Activated naive CD4-positive, alpha-beta T cell (primary cell): ENCODE measurements at places on chromosomes 7 and 10.

DNA sequence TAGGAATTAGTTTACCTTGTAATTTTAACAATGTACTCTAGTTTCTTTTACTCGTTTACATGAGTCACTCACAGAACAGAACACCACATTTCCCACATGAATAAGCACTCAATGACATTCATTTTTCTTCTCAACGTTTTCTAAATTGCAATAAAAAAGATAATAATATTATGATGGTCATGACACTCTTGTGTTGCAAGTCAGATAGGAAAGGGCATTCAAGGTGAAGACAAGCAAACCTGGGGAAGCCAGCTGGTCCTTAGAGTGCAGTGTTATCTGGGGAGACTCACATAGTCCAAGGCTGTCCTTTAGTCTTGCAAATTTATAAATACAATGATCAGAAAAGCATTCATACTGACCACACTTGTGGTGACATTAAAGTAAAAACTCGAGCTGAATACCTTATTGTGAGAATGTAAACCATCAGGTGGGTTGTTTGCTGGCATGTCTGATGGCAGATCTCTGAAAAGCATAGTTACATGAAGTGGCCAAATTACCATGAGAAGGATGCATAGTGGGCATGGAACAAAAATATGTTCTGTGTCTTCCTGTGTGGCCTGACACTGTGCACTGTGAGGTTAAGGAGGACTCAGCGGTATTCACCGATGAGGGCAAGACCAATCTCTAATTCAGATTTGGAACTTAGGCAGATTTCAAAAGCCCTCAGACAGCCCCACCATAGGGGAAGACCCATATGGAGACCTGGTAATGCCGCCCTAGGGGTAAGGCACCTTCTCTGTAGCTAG is 158.9 kb upstream of the ASAH2 start:
- no peak for DNase-seq

DNA sequence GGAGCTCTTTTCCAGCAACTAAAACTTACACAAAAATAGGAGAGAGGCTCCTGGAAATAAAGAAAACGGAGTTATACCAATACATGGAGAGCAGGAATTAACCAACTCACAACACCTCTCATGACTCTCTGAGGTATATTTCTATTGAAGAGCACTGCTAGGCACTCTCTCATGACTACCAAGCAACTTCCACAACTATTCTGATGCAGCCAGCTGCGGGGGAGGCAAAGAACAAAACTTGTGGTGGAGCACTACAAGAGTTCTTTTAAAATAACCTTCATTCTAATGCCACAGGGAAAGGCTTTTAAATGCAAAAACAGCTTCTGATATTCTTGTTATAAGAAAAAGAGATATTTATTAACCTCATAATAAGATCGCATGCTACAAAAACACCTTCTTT is 140.7 kb downstream of the SLC25A13 start:
- no peak for DNase-seq

GRCh38 chr7:151814400-151815009 is 62.4 kb downstream of the PRKAG2 start:
- no peak for DNase-seq

DNA sequence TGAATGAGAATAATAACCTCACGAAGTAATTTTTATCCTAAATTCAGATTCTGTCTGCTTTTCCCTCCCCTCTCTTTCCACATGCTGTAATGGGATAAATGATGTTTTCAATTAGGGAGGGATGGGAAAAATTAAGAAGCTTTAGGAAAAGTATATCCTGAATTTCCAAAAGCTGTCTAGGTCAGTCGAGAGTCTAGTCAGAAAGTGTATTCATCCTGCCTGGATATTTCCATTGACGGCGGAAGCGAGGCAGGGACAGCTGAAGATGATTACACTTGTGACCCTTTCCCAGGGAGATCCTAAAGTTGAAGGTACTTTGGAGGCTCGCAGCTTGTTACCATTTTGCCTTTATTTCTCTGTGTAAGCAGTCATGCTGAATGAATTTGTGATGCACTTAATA is 204.1 kb downstream of the ZNF365 start:
- DNase-seq: no peak

DNA sequence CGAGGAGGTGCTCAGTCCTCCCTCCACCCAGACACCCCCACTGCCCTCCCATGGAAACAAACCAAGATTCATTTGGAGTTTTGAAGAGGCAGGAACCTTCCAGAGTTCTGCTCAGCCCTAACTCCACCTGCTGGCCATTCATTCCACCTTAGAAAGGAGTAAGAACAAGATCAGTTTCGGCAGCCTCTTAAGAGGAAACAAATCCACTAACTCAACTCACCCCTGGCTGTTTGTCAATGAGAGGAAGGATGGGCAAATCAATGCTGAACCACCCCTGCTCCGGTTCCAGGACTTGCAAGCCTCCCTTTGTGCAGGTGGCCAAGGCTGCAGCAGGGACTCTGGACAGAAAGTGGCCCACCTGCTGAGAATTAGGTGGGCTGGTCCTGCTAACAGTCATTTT is 26.2 kb downstream of the CCDC3 start:
- DNase-seq: no peak

DNA sequence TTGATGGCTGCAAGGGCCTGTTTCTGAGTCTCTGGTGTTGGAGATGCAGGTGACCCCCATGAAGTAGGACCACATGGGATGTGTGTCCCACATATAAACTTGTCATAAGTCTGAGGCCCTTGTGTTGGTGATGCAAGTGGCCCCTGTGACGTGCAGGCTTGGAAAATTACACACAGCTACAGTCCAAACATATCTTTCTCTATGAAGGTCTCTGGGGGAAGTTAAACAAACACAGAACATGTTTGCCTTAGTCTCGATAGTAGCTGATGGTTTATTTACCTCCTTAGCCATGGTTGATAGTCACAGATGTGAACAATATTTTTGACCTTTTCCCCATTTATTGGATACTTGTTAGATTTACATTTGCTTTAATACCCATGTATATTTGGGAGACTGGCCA is 64.7 kb downstream of the ADCY1 start:
- no peak for DNase-seq

GRCh38 chr10:19728964-19729363 is 87.3 kb upstream of the PLXDC2 start:
- no peak for DNase-seq

DNA sequence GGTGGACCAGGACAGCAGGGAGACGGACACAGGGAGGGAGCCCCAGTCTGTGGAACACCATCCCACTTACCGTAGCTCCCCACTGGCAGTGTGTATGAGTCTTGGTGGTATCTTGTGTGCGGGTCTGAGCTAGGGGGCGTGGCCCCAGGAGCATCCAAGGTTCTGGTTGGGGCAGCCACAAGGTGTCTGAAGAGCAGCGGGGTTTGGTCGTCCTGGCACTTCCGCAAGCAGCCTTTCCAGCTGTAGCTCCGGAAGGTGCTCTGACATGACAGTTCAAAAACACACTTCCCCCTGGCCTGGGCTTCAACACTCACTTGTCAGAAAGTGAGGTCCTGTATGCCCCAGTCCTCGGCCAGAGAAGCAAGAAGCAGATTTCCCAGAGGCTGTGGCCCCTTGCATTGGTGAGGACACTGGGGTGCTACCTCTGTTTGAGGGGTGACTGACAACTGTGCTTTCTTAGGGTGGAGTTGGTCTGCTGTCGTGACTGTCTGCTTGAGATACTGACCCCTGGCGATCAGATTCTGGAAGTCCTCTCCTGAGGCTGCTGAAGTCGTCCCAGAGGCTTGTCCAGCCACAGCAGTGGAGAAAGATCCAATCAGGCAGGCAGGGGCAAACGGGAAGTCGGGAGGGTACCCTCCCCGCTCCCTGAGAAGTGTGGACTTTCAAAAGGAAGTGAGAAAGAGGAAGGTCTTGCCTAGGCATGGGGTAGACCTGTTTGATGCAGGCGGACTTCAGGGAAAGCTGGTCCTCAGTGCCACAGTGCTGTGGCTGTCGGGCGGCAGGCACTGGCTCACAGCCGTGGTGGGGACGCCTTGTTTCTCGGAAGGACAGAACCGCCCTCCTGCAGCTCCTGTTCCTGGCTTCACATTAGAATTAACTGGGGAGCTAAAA is 51.4 kb upstream of the PFKFB3 start:
- peak; percentile 12 for DNase-seq

- DNase-seq: no peak
Observed at GRCh38 chr10:96497391-96497790, 16.3 kb downstream of the TLL2 start.

GRCh38 chr10:10438335-10439100 is 579.2 kb upstream of the CELF2 start:
- no peak for DNase-seq

GRCh38 chr10:29295813-29296212 is 6.9 kb downstream of the LYZL1 start:
- no peak for DNase-seq
